GM10248 (cell line): ENCODE measurements at places on chromosomes 2 and 18.

DNA sequence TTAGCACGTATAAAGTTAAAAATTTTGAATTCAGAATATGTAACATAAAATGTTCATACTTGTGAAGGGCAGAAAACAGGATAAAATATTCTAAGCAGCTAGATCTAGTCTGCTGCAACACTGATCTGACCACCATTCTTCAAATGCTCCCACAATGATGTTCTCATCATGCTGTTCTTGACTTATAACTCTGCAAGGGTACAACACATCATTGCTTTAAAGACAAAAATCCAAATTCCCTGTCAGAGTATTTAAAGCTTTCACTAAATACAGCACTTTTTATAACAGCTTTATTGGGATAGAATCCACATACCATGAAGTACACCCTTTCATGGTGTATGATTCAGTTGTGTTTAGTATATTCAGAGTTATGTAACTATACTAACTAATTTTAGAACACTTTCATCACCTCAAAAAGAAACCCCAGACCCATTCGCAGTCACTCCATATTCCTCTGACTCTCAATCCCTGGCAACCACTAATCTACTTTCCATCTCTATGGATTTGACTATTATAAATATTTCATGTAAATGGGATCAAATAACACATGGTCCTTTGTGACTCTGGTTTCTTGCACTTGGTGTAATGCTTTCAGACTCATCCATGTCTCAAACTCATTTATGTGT, 56.4 kb downstream of the MAP4K3 start:
- DNase-seq: no peak

- no peak for DNase-seq
Measured at GRCh38 chr2:191321861-191322662, 76.9 kb downstream of the MYO1B start.

DNA sequence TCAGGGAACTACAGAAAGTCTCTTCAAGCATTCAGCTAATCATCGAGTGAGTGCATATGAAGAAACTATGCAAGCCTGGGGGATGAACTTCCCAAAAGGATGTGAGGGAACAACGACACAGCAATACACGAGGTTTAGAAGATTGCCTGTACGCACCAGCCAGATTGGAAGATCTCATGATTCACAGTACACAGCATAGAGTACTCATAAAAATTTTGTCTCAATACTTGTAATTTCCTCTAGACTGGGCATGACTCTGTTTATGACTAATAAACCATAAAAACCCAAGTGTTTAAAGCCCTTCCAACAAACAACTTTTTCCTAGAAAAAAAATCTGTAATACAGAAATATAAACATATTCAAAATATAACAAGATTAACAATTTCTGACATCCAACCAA, 279.7 kb downstream of the KCNJ3 start:
- DNase-seq: no peak

DNA sequence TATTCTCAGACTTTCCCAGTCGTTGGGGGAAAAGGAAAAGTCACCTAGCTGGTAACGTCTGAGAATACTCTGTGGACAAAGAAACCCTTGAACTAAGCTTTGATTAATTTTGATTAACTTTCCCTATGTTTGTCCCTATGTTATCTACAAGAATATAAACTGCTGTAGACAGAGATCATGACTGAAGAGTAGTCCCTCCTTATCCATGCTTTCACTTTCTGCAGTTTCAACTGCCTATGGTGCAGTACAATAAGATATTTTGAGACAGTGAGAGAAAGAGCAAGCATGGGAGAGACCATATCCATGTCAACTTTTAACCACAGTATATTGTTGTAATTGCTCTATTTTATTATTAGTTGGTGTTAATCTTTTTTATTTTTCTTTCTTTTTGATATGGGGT, 31.8 kb downstream of the TXNL1 start:
- DNase-seq: no peak

DNA sequence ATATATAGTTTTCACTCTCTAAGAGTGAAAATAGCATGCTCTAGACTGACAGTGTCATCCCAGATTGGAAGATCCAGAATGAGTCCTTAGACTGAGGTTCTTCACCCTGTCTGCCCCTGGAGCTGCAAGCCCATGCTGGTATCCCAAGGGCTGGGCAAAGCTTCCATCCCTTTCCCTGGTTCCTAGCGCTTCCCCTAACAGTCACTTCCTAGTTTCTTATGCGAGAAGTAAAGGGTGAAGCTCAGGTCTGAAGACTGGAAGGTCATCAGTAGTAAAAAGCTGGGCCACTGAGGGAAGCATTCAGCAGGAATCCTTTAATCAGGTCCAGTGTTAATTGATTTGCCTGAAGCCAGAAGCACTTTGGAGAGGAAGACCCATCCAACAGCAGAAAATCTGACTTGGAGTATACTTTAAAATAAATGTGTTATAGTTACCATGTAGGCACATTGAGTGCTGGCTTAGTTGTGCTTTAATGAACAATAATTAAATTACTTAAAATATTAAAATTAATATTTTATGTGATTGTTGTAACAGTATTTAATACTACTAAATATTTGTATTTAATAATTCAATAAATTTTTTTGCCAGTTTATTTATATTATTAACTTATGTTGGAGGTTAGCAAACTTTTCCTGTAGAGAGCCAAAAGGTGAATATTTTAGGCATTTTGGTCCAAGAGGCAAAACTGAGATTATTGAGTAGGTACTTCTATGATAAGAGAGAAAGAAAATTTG, 237.9 kb downstream of the FHOD3 start:
- DNase-seq: no peak

- peak; percentile 66 for DNase-seq
Measured at GRCh38 chr2:136381722-136382633, 264.0 kb upstream of the CXCR4 start.

GRCh38 chr2:177665328-177665727, 272.8 kb downstream of the AGPS start:
- no peak for DNase-seq

- peak; percentile 27 for DNase-seq
Measured at GRCh38 chr2:12176623-12177454, 430.4 kb downstream of the LPIN1 start.

DNA sequence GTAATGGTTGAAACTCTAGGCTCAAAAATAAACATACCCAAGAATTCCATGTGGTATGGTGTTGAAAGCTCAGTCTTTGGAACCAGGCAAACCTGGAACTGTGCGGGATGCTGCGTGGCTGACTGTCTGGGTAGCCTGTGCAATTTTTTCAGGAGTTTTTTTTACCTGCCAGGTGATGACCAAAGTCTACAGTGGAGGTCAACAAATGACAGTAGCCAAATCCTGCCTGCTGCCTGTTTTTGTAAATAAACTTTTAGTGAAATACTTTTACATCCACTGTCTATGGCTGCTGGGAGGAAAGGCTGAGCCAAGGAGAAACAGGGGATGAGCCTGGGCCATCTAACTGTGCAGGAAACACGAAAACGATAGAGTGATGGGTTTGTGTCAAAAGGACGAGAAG, 240.6 kb downstream of the PIEZO2 start:
- no peak for DNase-seq

- no peak for DNase-seq
Measured at GRCh38 chr18:9086015-9086414, 16.5 kb upstream of the NDUFV2 start.

- no peak for DNase-seq
Measured at GRCh38 chr2:96144481-96145035, 682 bp downstream of the DUSP2 start.

DNA sequence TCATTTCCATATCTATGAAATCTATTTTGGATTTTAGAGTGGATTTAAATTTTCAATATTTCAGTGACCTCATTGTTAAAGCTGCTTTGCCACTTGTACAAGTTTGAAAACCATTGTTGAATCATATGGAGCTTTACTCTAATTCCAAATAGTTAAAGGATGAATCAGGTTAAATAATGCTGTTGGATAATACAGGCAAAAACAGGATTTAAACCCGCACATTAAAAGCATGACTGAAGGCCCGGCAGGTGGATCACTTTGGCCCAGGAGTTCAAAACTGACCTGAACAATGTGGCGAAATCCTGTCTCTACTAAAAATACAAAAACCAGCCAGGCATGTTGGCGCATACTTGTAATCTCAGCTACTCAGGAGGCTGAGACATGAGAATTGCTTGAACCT, 68.3 kb downstream of the RIF1 start:
- no peak for DNase-seq

DNA sequence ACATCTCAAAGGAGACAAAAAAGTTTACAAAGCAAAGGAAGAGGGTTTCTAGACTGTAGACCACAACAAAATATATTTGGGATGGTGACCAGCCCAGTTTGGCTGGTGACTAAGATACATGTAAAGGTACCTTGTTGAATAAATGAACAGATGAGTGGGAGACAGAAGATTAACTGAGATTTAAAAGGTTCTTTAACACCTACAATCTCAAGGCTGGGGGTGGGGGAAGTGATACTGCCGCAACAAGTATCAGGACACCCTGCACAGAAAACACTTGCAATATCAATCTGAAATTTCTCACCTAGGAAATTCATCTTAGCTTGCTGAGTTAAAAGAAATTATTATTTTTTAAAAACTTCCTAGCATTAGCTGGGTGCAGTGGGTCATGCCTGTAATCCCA, 8.3 kb downstream of the RNF149 start:
- DNase-seq: peak; percentile 34

DNA sequence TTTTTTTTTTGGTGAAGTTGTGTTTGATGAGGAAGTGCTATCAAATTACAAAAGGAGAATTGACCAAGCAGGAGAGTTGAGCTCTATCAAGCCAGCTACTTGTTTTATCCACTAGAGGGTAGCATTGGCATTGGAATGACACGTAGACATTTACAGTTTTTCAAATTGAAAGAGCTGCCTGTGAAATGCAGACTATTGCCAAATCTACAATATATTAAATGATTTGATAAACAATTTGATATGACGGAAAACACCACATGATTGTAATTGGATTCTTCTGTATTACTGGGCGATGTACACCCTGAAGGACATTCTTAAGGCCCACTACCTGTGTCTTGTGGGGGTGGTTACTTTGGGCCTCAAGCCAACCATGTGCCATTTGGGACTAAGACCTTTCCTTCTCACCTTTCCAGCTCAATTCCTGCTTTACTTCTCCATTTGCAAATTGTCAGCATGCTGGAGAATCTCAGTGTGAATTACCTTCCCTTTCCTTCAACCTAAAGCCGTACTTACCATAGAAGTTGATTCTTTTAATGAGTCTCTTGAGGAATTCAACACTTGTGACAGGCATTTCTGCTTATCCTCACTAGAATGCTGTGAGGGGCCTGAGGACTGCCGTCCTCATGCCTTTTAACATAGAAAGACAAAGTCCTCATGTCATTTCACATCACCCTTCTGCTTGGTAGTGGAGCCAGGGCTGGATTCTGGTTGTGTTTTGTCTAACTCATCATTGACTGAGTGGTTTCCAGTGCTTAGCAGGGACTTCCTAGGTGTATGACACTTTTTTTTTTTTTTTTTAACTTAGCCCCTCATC, 134.8 kb upstream of the THUMPD2 start:
- peak; percentile 25 for DNase-seq

DNA sequence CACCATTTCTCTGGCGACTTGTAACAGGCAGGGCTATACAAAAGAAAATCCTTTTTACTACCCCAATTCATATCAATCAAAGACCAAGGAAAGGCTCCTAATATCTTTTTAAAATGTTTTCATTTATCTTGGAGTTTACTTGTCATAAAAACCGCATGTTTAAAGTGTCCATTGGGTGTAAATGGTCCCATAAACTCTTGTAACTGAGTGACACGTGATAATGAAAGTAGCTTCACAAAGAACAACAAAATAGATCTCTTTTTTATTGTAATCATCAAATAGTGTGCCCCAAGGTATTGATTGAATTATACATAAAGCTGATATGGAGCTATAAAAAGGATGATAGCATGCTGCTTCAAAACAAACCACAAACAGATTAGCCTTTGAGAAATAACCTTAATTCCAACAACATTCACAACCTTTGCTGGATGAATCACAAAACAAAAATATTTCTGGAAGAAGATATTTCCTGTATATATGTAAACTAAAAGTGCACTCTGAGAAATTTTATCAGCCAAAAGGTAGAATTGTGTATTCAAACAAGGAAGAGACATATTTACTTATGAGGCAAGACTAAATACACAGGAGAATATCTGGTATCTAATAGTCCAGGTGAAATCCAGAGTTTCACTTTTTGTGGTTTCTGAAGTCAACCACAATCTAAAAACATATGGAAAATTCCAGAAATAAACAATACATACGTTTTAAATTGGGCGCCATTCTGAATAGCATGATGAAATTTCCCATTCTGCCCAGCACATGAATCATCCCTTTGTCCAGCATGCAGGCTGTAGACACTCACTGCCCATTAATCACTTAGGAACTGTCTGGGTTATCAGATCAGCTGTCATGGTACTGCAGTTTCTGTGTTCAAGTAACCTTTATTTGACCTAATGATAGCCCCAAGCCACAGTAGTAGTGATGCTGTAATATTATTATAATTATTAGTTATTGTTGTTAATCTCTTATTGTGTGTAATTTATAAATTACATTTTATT, 237.5 kb downstream of the PIK3C3 start:
- no peak for DNase-seq

DNA sequence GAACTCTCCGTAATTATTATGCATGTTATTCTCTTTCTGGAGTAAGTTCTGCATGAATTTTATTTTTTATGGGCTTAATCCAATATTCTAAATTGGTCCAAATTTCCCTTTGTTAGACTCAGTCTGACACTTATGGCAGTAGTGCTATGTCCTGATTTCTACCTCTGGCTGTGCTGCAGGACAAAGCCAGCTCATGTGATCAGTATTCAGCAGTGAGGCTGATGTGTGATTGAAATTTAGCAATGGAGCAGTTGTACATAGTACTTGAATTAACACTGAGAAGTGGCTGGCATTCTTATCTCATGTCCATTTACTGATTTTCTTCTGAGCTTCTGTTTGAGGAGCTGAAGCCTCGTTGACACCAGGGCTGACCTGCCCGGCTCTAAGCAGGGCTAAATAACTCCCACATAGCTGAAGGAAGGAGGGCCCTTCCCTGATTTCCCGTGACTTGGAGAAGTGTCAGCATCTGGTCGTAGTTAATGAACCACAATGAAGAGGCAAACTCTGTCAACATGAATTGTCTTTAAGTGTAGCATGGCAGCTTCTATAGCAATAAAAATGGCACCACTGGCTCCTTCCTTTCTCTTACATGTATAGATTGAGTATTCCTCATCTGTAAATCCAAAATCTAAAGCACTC, 159.0 kb upstream of the RASGRP3 start:
- DNase-seq: no peak

GRCh38 chr2:12818416-12819102, 101.8 kb downstream of the TRIB2 start:
- DNase-seq: no peak

GRCh38 chr18:39586741-39587140, 2021.1 kb upstream of the CELF4 start:
- no peak for DNase-seq

- DNase-seq: no peak
Measured at GRCh38 chr18:38497266-38497665, 931.7 kb upstream of the CELF4 start.
